Transverse colon (tissue), 4 donors: ENCODE measurements at places on chromosomes 1 and 21.

DNA sequence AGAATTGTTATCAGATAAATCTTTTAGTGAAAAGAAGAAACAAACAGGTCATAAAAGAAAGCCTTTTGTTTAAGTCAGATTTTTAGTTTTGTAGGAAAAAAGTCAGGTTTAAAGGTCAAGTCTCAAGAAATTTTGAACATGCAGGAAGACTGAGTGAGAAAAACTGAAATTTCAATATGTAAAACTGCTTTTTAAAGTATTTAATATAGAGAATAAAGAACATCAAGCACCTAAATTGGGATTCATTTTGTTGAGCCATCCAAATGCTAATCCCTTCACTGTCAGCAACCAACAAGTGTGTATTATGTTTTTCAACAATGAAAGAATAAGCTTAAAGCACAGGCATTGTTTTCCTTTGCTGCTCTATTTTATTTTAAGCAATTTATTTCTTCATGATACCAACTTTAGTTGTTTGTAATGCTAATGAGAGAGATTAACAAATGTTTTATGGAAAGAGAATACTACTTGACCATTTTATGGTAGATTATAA lies 114.9 kb upstream of the SERTAD4 start:
- no peak for DNase-seq

DNA sequence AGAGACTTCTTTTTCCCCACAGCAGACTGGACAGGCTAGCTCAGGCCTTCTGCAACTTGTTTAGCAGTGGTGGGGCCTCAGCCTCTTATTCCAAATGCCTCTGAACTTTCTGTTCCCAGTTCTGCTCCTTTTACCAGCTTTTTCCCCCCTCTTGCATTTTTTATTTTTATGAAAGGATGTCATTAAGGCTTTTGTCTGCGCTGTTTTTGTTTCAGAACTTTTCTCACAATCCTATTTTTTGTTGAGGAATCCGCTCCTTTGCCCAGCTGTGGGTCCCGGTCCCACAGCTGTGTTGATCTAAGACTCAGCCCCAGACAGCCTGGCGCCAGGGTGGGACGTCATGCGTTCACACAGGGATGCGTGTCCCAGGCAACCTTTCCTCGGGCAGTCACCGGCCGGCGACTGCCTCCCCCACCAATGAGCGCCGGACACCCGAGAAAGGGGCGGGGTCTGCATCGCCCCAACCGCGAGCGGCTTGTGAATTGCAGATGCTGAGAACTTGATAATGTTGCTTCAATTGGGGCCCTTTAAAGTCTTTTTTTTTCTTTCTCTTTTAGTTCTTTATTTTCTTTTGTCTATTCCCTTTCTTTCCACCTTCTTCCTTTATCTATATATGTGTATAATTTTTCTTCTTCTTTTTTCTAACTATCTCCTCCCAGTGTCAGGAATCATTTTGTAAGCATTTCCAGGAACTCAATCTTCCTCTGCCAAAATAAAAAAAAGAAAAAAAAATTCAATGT lies 3.0 kb upstream of the ID3 start:
- DNase-seq, result peak; percentile 93

DNA sequence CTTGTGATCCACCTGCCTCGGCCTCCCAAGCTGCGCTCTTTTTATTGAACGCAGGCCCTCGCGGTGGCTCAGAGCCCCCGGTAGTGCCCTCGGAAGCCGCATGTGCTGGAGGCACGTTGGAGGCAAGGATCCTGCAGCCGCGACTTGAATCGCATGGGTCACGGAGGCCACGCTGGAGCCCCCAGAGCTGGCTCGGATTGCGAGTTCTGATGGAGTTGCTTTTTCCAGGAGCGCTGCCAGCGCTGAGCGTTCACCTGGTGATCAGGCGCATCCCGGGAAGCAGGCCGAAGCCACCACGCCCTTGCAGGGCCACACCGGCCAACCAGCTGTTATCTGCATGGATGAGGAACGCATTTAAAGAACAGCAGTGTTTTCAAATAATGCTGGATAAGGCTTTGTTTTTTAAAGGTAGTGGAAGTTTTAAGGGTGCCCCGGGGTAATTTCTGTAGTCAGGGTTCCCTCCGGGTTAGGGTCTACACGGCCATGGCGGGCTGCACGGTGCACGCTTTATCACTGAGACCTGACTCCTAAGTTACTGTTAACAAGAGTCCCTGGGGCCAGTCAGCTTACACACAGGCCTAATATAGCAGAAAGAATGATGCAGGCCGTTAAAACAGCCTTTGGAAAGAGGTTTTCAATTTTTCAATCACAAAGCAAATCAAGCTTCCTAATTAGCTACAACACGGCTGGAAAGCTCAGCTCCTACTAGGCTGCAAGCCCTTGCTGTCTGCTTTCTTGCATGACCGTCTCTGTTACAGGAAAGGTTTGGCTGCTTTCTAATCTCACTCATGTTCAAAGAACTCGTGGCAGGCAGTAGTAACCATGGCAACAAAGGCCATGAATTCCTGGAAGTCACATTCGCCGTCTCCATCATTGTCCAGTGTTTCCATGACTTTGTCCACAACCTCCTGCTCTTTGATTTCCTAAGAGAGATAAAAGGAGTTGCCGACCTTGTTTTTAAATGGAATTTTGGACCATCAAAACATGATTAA lies 6.0 kb downstream of the S100B start:
- no peak for DNase-seq

- peak; percentile 42 for DNase-seq
These were observed 43.6 kb downstream of the C21orf91 start for GRCh38 chr21:17775431-17776126.

DNA sequence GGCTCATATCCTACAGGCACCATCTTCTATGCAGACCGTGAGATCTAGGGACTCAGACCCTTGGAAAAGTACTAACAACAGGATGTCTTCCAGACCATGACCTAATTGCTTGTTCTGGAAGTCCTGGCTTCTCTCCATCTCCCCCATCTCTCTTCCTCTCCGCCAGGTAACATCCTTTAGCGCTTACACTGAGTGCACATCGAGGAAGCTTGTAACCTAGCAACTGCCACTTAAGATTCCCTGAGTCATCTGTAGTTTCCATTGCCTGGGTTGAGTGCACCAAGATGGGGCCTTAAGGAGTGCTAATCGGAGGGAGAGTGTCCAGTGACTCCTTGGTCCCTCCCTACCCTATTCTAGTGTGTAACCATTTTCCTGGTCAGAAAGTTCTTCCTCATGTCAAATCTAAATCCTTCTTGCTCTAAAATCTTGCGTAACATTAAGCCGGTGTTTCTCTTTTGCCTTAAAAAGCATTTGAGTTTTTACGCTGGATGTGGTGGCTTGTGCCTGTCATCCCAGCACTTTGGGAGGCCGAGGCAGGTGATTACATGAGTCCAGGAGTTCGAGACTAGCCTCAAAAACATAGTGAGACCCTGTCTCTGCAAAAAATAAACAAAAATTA lies 9.7 kb downstream of the KLHDC8A start:
- no peak for DNase-seq

DNA sequence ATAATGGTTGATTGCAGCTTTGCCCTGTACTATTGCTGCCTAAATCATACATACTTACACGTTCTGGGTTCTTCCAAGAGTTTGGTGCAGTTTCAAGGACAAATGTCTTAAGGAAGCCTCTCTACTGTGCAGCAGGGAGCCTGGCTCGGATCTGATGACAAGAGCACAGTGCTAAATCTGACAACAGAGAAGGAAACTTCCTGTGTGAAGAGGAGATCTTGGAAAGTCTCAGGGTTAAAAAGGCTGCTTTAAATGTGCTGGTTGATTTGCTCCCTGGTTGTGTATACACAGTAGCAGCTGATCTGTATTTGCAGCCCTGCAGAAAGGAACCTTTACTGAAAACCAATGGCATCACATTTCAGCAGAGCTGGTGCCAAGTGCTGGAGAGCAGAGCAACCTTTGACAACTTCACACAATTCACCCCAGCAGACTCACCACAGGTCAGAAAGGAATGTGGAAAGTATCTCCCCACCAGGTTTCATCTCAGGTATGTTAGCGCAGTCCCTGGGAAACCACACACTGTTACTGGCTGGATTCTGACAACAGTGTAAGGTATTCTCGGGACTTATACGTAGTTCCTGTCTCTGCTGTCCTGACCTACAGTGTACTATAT lies 355.0 kb upstream of the ESRRG start:
- no peak for DNase-seq

DNA sequence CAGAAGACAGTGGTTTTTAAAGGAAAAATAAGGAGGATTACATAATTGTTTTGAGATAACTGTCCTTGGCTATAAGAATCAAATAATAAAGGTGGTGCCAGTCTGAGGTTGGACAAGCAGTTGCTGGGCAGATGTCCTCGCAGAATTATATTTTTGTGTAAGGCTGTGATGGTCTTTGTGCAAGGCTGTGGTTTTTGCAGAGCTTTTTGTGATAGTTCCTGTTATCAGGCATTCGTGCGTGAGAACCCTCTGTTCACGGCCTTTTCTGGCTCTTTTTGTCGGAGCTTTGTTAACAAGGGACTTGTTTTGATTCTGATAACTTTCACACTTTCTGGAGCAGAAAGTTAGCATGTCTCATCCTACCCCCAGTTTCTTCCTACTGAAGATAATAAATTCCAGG lies 33.4 kb downstream of the SH3BP5L start:
- no peak for DNase-seq
